Occipital lobe (tissue), 3 donors: ENCODE measurements at places on chromosomes 6 and 20. TPM values are rescaled to one million over a fixed set of nuclear protein-coding genes. Genes with fewer than 3 reads are reported as not detected.

DNA sequence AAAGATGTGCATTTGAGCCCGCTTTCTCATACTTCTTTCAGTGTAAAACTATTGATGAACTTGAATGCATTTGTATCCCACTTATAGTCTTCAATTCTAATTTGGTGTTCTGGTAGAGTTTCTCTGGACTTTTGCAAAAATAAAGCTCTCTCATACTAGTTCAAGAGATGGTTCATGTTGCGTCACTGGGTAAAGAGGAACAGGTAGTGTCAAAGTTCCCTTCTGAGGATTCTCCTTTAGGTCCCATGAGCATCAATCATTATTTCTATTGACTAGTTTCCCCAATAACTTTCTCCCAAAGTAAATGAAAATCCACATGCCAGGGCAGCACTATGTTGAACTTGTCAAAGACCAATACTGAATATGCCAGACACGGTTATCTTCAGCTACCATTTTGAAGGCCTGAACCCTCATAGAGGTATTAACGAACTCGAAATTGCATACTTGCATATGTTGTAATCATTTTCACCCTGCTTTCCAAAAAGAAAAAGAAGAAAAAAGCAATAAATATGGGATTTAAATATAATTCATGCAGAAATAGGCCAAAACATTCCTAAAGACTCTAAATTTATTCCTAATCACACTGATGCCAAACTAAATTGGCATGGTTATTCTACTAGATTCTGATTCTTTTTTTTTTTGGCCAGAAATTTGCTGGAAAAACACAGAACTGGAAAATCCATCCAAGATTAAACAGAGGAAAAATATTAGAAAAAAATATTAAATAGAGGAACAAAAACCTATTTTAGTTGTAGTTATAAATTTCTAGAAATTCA, 84.5 kb downstream of the SGK1 start:
- DNase-seq, result no peak

LAMA2 gene
- total RNA-seq, result 16.8 TPM

GRCh38 chr6:99026135-99026534, 78.4 kb upstream of the FBXL4 start:
- DNase-seq, result no peak

VSX1 gene
- not detected for total RNA-seq

- no peak for DNase-seq
Measured at GRCh38 chr6:36912030-36912454, 26.3 kb downstream of the C6orf89 start.

DNA sequence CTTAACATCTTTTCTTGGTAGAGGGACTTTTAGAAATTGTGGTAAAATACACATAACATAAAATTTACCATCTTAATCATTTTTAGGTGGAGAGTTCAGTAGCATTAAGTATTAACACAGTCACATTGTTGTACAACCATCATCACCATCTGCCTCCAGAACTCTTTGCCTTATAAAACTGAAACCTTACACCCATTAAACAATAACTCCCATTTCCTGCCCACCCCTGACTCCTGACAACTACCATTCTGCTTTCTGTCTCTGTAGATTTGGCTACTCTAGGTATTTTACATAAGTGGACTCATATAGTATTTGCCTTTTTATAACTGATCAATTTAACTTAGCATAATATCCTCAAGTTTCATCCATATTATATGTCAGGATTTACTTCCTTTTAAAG, 88.7 kb downstream of the ZHX3 start:
- DNase-seq, result no peak

DNA sequence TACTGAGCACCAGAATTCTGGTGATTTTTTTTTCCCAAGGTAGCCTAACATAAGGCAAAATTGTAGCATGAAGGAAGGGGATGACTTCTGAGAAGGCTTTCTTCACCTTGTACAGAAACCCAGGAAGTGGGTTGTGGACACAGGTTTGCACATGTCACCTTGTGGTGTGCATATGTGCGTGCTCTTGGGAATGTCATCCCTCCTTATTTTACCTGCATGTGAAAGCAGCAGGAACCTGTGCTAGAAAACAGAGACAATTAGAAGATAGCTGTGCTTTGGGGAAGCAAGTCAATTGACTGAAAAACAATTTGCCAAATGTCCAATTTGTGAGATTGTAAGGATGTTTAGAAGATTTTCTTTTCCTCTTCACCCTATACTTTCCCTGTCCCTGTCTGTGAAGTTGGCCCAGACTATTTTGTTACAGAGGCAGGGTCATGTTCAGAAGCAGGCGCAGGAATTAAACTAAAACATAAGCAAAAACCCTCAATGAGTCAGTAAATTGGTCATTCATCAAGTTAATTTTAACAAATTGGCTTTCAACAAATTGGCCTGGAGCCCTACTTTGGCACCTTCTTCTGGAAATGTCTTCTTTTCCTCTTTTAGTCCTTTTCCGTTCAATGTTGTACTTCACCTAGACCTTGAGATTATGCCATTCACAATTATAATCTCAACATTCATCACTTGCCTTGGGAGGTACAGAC, 261.2 kb downstream of the ADGB start:
- no peak for DNase-seq

DNA sequence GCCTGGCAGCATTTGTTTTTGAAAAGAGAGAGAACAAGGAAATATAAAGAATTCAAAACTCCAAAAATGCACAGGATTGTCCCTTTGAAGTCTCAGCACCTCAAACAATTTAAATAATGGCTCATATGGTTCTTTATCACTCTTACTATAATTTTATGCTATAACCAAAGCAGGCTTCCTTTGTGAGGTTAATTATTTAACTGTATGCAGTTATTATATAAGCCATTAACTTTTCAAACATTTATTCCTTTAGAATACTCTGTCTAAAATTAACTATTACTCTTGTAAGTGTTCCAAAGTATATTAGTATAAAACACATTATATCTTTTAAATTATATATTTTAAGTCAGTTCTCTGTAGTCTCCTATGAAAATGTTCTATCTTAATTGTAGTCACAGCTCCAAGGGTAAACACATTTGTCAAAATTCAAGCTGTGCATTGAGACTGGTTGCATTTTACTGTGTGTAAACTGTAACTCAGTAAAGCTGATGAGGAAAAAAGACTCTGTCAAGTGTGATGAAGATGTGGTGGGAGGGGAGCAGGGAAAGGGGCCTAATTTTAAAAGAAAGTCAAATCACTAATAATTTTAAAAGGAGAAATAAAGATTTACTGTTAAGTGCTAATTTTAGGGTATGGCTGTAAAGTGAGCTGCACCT, 20.0 kb upstream of the PLAGL1 start:
- no peak for DNase-seq

- no peak for DNase-seq
Measured at GRCh38 chr6:114344971-114345275, 2.1 kb upstream of the HS3ST5 start.

- DNase-seq, result no peak
Measured at GRCh38 chr6:23875006-23875405, 251.0 kb upstream of the NRSN1 start.

- no peak for DNase-seq
Measured at GRCh38 chr20:43983359-43983758, 68.7 kb downstream of the TOX2 start.

TULP1 gene
- 0.47 TPM for total RNA-seq

DNA sequence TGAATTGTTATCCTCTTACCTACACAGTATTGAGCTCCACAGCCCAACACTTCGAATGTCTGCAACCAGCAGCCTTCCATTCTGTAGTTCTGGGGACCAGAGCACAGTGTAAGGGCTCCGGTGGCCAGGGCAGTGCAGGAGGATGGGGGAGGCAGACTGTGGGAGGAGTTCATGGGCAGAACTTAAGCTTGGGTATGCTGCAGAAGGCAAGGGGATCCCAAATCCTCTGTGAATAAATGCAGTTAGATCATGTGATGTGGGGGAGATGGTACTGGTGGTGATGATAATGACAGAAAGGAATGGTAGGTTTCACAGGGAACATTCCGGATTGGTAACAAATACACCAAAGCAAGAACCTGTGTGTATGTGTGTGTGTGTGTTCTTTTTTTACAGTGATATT, 26.5 kb upstream of the CNKSR3 start:
- DNase-seq, result no peak

DNAH8 gene
- under 0.01 TPM for total RNA-seq

DNA sequence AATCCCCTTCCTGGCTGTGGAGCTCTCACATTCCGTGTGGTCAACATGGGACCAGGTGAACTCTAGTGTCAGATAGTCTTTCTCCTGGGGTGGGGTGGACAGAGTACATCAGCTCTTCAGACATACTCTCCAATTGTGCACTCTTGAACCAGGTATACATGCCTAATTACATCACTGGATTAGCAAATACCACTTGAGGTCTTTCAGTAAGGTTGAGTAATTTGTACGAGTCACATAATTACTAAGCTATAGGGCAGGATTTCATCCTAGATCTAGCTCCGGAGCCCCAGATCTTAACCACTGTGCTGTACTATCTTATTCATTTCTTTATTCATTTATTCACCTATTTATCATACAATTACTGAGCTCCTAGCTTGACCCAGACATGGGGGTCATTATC, 821.3 kb downstream of the TFAP2A start:
- no peak for DNase-seq

HLA-DRB1 gene
- 0.16 TPM for total RNA-seq

CRISP2 gene
- not detected for total RNA-seq

- no peak for DNase-seq
Measured at GRCh38 chr6:13217206-13217905, 111.0 kb downstream of the TBC1D7 start.
